ENCODE measurements at places on chromosomes 3 and 15. TPM values are rescaled to one million over a fixed set of nuclear protein-coding genes. Genes with fewer than 3 reads are reported as not detected.

TMOD3 gene
- 65.8 TPM for total RNA-seq

GRCh38 chr15:33119273-33119672 is 75.2 kb downstream of the FMN1 start:
- DNase-seq = no peak

GRCh38 chr3:142981108-142981507 is 17.6 kb upstream of the PAQR9 start:
- DNase-seq = no peak

- DNase-seq = no peak
These were observed 33.2 kb upstream of the IQSEC1 start for GRCh38 chr3:13106308-13107001.

DNA sequence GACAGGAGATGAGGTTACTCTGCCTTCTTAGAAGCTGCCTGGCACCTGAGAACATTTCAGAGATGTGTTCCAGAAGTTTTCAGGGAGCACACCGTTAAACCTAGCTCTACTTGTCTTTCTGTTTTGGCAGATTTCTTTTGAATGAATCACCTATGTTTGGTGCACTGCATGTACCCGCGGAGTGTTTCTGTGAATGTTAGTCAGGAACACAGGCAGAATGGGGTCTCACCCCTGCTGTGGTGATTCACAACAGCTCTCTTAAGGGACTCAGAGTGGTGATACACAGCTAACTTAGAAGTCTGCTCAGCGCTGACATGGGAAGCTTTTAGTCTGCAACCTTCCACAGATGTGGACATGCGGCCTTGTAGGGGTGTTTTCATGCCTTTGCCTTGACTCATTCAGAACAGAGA is 24.0 kb downstream of the TSEN2 start:
- DNase-seq = no peak

Data from lung (tissue), 17 donors.